ENCODE measurements at places on chromosomes 2 and 18.

DNA sequence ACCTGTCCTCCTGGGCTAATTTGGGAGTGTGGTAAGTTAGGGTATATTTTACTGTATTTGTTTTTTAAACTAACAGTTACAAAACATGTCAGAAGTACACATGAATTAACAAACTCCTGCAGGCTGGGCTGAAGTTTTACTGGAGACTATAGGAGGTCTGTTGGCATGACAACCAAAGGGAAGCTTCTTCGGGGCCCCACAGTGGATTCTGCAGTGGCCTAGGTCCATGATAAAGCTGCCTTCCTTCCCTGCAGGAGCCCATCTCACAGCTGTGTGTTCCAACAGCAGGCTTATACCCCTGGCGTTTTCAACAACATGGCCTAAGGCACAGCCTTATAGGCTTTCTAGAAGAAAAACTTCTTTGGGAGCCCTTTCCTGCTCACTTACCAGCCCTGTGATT lies 128.0 kb upstream of the SETBP1 start:
- no peak for DNase-seq

GRCh38 chr2:72781480-72781879 lies 44.4 kb downstream of the EXOC6B start:
- no peak for DNase-seq

DNA sequence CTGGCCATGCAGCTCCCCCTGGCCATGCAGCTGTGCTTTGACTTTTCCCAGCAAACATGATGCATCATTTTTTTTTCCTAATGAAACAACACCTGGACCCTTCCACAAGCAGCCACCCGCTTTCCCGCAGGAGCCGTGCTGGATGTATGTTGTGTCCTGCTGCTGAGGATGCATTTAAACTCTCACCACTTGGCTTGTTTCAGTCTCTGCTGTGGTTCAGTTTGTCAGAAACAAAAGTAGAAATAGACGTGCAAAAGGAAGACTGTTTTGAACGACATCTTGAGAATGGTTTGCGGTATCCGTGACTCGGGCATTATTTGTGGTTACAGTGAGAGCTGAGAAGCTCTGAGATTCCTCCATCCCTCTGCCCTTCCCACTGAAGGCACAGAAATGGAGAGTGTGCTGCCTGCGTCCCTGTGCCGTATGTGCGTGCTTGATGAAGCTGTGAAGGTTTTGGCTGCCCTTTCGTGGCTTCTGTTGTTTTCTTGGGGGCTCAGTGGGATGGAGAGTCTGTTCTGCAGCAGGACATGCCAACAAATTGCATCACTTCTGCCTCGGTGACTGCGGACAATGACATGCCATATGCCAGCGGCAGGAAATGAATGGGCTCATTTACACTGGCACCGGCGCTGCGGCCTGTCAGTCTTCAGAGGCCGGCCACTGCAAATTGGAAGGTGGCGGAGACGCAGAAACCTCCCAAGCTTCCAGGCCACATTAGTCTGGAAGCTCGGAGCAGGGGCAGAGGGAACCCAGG lies 417.7 kb upstream of the SALL3 start:
- no peak for DNase-seq

DNA sequence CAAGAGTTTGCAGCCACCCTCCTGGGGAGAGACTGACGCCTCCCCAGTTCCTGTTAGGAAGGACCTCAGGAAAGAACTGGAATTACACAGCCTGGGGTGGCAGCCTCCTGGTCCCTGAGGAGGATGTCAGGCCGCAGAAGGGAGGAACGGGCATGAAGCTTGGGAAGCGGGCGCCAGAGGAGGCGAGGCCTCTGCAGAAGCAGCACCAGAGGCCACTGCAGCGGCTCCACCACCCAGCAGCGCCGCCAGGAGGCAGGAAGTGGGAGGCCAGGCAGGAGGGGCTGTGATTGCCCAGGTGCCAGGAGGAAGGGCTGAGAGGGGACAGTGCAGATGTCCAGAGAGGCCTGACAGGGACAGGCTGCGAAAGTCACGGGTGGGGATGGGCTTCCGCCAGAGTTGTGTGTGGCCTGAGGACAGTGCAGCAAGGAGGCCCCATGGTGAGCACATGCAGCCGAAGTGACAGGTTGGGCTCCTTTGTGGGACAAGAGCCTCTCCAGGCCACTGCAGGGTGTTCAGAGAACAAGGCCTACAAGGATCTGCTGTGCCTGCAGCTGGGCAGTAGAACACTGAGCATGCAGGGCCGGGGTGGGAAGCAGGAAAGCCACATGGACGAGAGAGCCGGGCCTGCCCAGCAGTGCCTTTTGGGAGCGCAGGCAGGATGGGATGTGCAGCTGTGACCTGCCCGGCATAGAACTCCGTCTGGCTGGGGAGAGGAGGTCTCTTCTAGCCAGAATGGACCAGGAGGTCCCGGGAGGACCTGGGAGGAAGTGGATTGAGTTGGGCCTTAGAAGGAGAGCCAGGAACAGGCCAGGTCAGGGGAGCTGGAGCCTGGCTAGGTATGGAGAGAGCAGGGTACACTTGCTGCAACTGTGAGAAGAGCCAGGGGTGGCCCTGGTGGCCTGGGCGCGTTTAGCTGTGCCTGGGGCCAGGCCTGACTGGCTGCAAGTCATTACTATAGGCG lies 39.1 kb upstream of the ALPP start:
- no peak for DNase-seq

DNA sequence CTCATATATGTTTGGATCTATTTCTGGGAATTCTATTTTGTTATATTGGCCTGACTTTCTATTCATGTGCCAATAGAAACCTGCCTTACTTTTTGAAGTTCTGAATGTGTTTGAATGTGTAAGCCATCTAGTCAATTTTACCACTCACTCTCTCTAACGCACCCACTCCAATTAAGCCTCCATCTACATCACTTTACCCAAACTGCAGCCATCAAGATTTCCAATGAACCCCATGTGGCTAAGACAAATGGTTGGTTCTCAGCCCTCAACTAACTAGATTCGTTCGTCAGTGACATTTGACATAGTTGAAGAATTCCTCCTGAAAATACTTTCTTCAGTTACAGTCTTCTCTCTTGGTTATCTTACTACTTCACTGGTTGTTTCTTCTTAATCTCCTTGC lies 137.3 kb upstream of the FSHR start:
- no peak for DNase-seq

GRCh38 chr2:113203217-113203530 lies 29.4 kb downstream of the PSD4 start:
- no peak for DNase-seq

GRCh38 chr2:23519334-23519651 lies 134.3 kb downstream of the KLHL29 start:
- DNase-seq, result no peak

DNA sequence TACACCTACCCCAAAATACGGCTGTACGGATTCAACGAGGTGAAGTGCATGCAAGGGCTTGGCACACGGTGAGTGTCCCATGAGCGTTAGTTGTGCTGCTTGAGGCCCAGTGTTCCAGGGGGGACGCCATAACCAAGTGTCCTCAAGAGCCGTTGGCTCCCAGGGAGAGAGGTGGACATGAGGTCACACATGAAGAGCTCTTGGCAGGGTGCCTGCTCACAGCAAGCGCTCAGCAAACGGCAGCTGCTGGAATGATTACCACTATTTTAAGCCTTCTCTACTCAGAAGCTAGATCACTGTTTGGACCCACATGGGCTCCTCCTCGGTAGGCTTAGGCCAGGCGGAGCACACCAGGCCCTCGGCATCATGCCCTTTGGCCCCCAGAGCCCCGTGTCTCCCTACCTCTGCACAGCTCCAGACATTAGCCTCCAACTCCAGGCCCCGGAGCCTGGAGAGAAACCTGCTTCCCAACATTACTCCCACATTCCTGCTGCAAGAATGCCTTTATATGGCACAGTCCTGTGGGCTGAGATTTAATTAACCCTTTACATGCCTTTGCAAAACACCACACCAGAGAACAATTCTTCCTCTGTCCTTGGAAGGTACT lies 68.4 kb upstream of the PPP1CB start:
- DNase-seq, result no peak

DNA sequence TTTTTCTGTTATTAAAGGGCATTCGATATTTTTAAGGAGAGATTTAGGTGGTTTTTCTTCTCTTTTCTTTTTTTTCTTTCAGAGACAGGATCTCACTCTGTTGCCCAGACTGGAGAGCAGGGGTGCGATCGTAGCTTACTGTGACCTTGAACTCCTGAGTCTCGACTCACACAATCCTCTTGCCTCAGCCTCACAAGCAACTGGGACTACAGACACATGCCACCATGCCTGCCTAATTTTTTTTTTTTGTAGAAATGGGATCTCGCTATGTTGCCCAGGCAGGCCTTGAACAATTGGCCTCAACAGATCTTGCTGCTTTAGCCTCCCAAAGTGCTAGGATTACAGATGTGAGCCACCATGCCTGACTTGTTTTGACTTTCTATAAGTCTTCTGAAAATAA lies 26.3 kb downstream of the PMAIP1 start:
- DNase-seq, result no peak

GRCh38 chr2:223601932-223602666 lies at the start of gene SCG2:
SCG2 (minus strand) TSS chr2:223602361; CDS start chr2:223599282, 3,079 bp downstream.
- no peak for DNase-seq

DNA sequence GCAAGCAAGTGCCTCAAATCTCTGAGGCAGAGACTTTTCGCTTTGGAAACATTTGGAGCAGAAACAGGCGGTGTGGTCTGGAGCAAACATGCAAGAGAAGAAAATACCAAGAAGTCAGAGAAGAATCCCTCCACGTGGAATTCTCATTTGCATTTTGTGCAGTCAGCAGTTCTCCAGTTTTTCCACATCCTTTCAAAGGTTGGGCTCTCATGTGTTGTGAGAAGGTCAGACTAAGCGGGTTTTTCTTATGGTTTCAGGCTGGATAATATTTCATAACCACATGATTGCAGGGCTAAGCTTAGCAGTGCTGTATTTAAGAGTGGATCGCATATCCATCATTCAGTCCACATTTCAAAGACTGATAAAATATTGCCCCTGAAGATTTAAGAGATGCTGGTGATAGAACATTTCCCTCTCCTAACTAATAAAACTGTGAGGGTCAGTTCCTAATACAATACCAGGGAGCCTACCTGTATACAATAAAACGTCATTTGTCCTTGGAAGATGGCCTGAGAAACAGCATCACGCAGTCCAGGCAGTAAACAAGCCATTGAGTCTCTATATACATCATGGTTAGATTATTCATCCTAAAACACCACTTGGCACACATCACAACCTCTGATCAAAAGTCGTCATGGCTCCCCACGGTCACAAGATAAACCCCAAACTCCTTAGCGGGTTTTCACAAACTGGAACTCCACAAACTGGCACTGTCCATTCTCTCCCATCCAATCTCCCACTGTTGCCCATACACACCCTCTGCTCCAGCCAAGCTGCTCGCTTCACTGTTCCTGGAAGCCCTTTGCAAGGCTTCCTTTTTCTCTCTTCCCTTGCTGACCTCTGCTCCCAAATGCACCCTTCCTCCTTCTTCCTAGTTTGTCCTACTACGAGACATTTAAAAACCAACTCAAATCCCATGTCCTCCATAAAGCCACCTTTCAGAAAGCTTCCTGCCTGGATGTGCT lies 31.5 kb downstream of the ANKRD44 start:
- DNase-seq, result no peak

GRCh38 chr2:70580352-70580751 lies 26.7 kb upstream of the TGFA start:
- DNase-seq, result no peak

- DNase-seq, result no peak
Measured at GRCh38 chr2:31563273-31563839, 17.4 kb downstream of the SRD5A2 start.

DNA sequence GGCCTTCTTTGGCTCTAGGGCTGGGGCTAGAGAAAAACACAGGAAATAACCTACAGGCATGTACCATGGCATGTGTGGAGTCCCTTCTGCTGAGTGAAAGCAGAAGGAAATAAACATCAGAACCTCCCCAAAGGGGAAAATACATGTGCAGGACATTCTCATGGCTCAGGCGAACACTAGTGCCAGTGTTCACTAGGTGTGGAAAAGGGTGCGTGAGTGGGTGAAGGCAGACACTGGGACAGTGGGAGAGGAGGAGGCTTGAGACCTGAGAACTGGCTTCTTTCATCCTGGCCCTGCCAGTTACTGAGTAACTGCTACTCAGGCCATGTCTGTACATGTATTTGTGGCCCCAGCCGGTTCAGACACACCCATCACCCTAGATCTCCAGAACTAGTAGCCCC lies 268.2 kb downstream of the PRKCE start:
- DNase-seq, result no peak

- DNase-seq, result no peak
Measured at GRCh38 chr2:144114760-144115159, 405.2 kb downstream of the ZEB2 start.

DNA sequence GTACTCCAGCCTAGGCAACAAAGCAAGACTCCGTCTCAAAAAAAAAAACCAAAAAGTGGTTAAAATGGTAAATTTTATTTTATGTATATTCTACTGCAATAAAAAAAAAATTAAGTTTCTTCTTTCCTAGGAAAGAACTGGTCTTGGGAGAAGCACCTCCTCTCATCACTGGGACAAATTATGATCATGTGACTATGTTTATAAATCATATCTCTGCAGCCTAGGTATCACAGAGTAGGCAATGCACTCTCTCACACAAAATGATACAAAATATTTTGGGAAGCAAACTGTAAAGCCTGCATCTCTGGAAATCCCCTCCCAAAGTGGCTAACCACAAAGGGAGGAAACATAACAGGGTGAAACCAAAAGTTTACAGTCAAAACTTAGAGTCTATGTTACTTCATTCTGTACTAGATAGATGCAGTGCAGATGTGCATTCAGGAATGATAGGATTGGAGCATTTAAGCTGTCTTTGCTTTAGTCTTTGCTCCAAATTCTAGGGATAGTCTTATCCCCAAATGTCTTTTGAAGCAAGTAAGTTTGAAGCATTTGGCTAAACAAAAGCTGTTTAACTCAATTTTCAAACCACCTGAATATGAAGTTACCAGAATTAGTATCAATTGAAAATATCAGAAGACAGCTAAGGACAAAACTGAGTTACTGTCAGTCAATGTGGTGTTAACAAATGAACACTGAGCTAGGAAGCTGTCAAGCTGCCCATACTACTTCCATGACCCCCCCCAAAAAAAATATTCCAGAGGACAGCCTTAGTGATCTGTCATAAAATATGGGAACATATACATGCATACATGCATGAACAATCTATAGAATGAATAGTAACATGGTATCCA lies 21.1 kb upstream of the MALT1 start:
- no peak for DNase-seq

DNA sequence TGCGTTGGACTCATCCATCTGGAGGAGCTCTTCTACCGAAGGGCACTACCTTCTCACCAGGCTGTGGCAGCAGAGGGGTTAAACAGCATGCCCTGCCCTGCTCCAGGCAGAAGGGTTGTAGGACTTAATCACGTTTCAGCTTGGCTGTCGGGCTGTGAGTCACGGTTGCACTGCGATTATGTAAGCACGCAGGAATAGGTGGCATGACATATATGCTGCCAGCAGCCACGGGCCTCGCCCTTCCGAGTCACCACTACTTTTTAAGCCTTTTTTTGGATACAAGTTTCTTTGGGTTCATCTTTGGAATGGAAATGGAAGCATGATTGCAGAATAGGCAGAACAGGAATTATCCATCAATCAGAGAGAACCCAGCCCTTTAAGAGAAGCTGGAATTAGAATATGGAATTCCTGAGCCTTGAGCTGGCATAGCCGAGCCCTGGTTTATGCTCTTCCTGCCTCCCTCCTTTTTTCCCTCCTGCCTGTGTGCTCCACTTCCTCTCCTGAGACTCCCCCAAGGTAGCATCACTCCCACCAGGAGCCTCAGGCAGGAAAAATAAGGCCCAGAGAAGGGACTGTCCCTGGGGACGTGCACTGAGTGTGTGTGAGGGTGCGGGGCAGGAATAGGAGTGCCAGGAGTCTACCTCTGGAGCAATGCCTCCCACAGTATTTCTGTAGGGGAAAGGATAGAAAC lies 86.8 kb downstream of the SEMA4F start:
- no peak for DNase-seq

- no peak for DNase-seq
Measured at GRCh38 chr2:206739271-206739670, 21.1 kb upstream of the DYTN start.
